Spinal cord (tissue), 10 donors: ENCODE measurements at places on chromosomes 2 and 18. TPM values are rescaled to one million over a fixed set of nuclear protein-coding genes. Genes with fewer than 3 reads are reported as not detected.

- DNase-seq = no peak
Observed at GRCh38 chr2:41141146-41141791, 689.4 kb upstream of the SLC8A1 start.

The CXCR4 gene
- 19.2 TPM for total RNA-seq

The UGT1A1 gene
- not detected for total RNA-seq

DNA sequence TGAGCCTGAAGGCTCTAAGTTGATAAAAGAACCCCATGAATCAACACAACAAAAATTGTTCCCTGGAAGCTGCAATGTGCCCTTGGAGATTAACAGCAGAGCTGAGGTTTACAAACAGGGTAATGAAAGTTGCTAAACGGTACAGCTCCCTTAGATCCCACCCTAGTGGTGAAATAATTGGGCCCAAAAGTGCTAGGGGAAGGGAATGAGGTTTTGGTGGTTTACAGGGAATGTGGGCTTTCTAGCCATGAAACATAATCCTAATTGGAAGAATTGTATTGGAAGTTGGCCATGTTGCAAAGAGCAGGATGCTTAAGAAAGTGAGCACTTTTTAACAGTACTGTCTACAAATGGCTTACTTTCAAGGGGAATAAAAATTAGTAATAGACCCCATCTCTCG is 180.2 kb upstream of the SMIM21 start:
- no peak for DNase-seq

DNA sequence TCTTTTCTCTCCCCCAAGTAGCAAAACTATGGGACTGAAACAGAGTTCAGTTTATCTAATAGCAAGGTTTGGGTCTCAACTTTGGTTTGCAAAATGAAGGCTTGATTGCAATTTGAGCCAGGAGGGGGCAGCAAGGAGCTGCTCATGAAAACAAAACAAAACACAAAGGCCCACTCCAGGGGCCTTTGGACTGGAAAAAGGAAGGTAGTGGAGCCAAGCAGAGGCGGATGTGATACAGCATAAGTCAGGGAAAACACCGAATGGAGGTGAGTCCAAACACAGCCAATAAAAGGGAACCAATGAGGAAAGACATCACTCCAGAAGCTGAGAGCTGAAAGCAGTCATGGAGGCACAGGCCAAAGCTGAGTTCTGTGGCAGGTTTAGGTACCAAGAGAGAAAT is 799.7 kb upstream of the ACVR2A start:
- DNase-seq = no peak

The FBXO15 gene
- 6.5 TPM for total RNA-seq

DNA sequence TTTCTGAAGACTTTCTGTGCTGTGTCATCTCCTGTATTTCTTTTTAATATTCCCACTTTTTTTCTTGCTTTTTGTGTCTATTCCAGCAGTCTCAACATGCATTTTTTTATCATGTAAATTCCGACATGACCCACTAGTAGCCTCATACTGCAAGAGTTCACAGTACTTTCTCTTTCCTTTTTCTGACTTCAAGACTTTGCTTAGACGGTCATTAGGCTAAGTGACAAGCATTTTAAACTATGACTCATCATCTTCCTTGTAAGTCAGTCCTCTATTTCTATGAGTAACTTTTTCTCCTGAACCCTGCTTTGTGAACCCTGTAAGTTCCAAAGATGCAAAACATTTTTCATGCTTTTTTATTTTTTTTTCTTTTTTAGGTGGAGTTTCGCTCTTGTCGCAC is 381.2 kb downstream of the TXNL1 start:
- no peak for DNase-seq

The BMP10 gene
- total RNA-seq = not detected

GRCh38 chr2:199395311-199395710 is 62.4 kb downstream of the SATB2 start:
- no peak for DNase-seq

The PDE1A gene
- 37.0 TPM for total RNA-seq

The ADCYAP1 gene
- 21.3 TPM for total RNA-seq

GRCh38 chr2:69481421-69481820 is 44.2 kb upstream of the NFU1 start:
- DNase-seq = no peak

The SERPINE2 gene
- total RNA-seq = 90.0 TPM

- DNase-seq = no peak
Observed at GRCh38 chr2:199861132-199861774, 10.3 kb upstream of the FTCDNL1 start.

GRCh38 chr2:4356109-4356508 is 652.7 kb downstream of the DCDC2C start:
- no peak for DNase-seq

The LCT gene
- total RNA-seq = 0.10 TPM

DNA sequence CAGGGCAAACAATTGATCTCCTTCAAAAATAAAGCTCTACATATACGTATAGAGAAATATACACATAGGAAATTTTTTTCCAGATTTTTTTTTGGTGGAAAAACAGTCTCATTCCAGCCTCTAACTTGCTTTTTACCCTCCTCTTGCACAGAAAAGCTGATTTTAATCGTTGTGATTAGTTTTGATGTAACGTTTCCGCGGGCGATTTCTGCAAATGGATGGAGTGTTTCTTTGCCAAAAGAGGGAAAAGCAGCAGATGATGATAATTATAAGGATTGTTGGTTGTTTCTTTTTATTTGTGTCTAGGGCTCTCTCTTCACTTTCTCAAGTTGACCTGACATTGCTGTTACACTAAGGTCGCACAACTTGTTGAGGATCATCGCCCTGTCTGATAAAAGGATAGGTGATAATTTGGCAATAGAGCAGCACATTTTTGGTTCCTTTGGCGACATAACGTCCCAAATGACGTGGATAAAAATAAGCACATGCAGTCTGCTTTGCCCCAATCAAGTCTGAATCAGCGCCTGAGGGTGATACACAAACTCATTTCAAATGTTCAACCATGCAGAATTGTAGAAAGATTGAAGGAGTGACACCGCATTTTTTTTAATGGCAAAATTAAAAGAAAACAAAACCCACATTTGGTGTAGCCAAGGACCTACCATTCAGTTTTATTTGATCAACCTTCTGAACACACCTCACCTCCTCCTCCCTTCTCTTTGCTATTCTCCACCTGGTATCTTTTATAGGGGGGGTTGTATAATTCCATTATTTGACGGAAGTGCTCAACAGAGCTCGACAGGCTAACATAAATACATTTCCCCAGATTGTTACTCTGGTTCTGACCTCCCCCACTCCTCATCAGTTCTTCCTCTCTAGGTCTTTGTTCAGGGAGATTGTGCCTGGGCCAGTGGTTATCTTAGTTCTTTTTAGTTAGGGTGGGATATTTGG is 109.6 kb upstream of the KCTD1 start:
- DNase-seq = no peak

DNA sequence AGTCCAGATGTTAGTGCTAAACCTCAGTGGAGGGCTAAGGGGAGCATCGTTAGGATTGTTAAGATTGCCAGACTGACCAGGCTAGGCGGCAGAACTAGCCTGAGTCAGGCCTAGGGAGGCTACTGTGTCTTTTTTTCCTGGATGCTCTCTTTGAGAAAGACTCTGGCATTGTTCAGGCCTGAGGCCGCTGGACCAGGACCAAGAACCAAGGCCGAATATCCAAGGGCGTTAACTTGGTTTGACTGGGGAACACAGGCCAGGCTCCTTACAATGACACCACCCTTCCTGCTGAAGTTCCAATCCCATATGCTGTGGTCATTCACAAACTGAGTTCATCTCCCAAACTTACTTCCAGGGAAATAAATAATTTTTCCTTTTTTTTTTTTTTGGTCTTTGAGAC is 10.6 kb downstream of the HTRA2 start:
- DNase-seq = no peak

DNA sequence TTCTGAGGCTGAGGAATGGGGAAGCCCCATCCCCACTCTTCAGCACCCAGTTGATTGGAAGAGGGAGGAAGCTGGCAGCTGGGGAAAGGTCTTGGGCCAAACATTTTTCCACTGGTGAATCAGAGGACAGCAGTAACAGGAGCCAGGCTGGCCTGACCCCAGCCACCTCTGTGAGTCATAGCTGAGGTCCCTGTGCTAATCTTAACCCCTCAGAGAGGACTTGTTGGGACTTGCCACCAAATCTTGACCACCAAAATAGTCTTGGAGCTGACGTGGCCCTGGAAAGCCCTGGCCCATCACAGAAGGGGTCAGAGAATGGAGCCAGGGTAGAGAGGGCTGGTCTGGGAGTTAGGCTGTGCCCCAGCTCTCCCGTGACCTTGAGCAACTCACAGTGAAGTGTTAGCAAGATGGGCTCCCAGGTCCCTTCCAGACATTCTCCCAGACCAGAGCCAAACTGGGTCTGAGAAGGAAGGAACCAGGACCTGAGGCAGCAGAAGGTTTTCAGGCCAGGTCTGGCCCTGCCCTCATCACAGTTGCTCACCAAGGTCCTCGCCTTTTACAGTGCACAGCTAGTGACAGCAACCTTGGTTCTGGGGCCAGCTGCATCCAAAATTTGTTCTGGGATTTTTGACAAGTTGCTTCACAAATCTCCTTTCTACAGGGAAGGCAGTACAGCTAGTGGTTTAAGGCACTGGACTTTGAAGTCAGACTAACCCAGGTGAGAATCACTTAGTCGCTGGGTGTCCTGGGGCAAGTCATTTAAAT is 266.6 kb downstream of the CYP26B1 start:
- DNase-seq = no peak

- DNase-seq = no peak
Observed at GRCh38 chr2:175318542-175318941, 137.0 kb upstream of the ATP5MC3 start.

The CDH20 gene
- 24.9 TPM for total RNA-seq

The UGT1A10 gene
- total RNA-seq = not detected

- peak; percentile 17 for DNase-seq
Observed at GRCh38 chr2:30239308-30239985, 8.1 kb downstream of the LBH start.

- DNase-seq = no peak
Observed at GRCh38 chr2:170436077-170436943, 258.4 kb downstream of the MYO3B start.

The C1QL2 gene
- 0.11 TPM for total RNA-seq

DNA sequence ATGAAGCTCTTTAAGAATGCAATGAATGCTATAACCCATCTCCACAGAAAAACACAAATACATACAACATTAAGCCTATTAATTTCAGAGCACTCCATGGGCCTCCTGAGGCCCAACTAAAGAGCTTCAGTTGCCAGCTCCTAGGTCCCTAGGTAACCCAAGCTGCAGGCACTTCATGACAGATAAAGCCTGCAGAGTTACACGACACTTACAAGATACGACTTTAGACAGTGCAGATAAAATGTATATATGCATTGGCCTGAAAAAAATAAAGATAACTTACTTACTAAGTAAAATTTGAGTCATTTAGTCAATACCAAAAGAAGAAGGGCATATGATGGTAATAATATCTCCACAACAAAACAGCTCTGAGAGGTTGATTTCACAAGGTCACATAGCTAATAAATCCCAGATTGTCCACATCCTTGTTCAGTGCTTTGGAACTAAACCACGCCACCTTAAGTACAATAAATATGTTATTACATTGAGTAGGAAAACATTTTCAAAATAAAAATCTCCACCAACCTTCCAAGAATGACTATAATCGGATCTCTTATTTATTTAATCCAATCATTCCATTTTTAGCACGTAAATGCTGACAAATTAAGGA is 3.4 kb downstream of the MAP4K3 start:
- DNase-seq = no peak

DNA sequence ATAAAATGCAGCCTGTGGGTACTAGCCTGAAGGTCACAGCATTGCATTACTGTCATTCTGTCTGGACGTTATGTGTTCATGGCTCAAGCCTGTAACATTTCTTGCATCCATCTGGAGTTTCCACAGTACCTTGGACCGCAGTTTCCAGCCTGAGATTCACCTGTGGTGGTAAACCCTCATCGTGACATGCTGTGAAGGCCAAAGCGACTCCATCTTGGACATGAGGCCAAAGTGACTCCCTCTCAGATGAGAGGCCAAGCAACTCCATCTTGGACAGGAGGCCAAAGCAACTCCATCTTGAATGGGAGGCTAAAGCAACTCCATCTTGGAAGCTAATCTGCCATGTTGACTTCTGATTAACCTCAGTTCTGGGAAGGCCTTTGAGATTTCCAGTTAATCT is 257.7 kb upstream of the MYT1L start:
- no peak for DNase-seq

DNA sequence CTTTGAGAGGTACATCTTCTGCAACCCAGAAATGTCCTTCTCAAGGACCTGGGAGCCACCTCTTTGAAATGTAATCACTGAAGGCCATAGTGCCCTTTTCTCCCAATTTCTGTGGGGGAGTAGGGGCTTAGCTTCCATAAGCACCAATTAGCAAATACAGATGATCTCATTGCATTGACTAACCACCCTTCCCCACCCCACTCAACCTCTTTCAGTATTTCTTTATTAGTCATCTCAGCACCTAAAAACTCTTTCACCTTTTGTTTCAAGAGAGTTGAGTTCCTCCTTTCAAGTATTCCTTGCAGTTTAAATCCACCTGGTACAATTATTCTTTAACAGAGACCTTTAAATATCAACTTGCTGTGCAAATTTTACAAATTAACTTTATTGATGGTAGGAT is 1011.8 kb upstream of the CDH2 start:
- DNase-seq = no peak

- no peak for DNase-seq
Observed at GRCh38 chr18:21725201-21725600, 15.4 kb upstream of the MIB1 start.

DNA sequence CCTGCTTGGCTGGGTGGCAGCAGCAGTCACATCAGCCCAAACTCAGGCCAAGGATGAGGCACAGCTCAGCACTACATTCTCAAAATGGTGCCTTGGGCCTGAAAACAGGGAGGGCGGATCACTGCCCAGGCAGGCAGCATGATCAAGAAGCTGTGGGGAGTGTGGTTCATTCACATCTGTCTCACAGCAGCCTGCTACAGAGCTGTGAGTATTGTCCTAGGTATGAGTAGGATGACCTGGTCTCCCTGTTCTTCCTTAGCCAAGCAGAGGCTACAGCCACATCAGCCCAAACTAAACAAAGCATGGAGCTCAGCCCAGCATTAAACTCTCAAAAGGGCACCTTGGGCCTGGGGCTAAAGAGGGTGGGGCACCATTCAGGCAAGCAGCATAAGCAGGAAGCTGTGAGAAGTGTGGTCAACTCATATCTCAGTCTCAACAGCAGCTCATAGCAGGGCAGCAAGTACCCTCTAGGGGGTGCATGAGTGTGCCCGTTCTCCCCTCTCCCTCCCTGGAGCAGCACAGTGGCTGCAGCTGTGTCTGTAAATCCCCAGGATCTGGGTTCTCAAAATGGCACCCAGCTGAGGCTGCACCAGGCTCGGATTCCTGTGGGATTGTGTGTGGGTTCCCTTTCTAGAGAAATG is 139.6 kb downstream of the TRABD2A start:
- no peak for DNase-seq

DNA sequence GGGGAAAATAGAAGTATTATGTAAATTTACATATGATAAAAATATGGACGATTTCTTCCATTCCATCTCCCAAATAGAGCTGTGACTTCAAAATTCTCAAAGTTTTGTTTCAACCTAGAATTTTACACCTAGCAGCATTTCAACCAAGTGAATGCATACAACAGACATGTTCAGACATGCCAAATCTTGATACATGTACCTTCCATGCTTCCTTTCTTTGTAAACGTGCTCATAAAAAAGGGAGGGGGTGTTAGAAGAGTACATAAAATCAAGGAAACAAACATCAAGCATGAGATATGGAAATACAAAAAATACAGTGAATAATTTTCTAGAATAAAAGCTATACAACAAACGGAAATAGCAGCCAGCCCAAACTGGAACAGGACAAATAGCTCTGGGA is 974.2 kb downstream of the ERBB4 start:
- no peak for DNase-seq

The IL36B gene
- total RNA-seq = not detected
